B cell (primary cell): ENCODE measurements at places on chromosomes 11 and 22. TPM values are rescaled to one million over a fixed set of nuclear protein-coding genes. Genes with fewer than 3 reads are reported as not detected.

DNA sequence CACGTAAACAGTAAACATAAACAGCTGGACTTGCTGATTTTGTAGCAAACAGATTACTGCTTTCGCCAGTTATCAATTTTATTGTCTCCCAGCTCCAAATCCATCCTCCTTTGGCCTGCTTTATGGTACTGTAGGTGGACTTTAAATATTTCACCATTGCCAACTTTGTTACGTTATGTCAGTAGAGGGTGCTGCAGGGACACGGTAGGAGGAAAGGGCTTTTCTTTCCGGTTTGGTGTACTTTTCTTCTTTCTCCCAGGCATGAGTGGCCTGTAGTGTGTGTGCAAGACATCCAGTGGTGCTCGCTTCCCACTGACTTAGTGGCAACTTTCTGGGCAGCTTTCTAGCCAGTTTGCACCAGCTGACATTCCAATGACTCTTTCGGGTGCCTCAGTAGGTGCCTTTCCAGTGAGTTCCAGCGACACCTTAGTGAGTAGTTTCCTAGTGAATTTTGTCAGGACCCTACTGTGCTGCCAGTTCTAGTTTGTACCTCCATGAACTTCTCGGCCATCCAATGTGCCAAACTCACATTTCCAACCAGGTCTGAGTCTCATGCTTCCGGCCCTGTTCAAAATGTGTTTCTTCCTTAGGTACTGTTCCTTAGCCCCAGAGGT lies 267.6 kb upstream of the TENM4 start:
- DNase-seq: no peak

DNA sequence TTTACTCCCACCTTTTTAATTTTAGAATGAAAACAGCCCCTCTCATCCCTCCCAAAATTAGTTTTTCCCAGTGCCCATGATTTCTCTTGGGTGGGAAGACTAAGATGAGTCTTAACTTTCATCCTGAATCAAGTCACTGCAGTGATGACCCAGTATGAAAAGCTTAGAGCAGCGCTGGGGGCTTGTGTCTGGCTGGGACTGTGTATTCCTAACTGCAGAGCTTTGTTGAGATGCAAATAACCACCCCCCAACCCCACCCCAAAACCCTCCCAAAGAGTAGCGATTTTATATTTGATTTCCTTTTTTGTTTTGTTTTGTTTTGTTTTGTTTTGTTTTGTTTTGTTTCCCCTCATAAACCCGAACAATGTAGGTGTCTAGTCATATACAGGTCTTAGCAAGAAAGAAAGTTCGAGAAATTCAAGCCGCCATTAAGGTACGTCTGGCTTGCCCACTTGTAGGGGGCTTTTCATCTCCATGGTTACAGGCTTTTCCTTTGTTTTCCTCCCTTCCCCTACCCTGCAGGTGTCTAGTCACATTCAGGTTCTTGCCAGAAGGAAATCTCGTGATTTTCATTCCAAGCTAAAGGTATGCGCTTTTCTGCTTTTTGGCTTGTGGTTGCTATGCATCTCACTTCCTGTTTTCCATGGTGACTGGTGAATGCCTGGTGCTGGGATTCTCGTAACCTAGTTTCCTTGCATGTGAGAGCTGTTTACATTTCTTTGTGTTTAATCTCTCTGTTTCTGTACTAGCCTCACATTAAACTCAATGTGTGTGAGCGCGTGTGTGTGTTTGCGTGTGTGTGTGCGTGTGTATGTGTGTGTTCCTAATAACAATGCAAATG lies 144.6 kb upstream of the RASSF10 start:
- DNase-seq: no peak

Gene HIPK3
- total RNA-seq: 81.1 and 81.6 TPM in 2 replicates

DNA sequence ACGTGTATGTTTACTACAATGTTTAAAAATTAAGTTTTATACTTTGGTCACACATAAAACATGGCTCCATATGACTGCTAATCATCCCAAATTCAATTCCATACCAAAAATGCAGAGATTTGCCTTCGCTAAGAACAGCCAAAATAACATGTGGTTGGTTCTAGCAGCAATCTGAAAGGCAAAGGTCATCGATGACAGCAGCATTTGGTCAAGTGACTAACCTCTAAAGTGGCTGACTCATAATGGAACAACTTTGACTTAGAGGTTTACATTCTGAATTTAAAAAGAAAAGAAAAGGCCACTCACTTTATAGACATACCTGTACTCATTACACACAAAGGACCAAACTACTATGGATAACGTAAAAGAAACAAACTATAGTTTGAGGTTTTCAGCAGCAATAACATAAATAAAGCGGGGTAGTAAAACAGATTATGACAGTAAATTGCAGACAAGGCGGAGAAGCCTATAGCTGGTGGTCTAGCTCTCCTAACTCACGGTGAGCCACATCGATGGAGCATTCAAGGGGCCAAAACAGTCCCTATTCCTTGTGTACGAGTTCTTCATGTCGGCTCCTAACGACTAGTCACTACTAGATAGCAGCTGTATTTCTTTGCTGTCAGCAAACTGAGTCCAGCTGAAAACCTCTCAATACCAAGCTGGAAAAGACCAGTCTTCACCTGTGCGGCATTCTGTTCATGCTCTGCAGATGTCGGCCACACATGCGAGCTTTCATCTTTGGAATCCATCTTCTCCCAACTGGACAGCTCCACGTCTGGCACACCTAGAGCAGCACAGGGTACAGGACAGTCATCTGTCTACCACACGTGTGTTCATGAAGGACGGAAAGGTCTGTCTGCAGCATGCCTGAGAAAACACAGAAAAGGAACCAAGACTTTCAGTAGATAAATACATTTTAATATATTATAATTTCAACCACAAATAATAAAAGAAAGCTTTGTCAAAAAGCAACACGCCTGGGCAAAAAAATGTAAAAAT lies 42.1 kb downstream of the PRDM10 start:
- DNase-seq: no peak

Gene HPX
- 1.1 and 2.4 TPM in 2 replicates for total RNA-seq

- DNase-seq: no peak
Measured at GRCh38 chr22:42353883-42354727, 78.1 kb downstream of the NFAM1 start.

GRCh38 chr22:32751065-32751767 lies 50.3 kb upstream of the TIMP3 start:
- no peak for DNase-seq
